ENCODE measurements at places on chromosomes 2 and 18. TPM values are rescaled to one million over a fixed set of nuclear protein-coding genes. Genes with fewer than 3 reads are reported as not detected.
A peak's percentile ranks its signal among the peaks of the same experiment; 100 is the strongest.

DNA sequence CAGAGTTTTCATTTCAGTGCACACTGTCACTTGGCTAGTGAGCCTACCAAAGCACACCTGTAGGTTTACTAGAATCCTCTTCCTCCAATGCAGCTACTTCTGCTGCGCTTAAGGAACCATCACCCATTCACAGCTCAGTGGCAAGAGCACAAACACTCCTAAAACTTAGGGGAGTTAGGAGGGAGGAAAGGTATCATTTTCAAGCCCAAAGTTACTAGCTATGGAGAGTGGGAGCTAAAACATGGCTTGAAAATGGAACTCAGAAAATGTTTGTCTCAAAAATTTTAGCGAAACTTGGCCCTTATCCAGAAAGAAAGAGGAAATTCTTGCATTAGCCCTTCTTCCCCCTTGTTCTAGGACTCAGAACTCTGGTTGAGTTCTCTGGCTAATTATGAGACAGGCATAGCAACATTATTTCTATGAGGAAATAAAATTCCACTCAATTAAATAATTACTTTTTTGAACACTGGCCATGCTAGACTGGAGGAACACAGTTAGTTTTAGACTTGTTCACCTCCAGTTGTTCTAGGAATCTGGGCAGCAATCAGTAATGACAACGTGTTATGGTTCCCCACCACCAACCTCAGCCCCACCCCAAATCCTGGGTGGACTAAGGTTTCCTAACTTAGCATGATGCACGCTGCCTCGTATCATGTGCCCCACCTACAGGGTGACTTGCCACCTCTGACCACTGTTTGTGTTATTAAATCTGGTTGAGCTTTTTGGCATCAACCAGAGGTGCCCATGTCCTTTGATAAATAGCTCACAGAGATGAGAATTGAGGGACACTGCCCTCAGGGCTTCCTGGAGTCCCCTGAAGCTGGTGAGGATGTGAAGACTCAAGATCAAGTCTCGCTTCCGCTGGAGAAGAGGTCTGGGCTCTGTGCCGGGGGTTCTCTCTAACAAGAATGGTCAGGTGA lies 32.8 kb downstream of the LPIN2 start:
- no peak for DNase-seq

CCL20 gene
- not detected for total RNA-seq

DNA sequence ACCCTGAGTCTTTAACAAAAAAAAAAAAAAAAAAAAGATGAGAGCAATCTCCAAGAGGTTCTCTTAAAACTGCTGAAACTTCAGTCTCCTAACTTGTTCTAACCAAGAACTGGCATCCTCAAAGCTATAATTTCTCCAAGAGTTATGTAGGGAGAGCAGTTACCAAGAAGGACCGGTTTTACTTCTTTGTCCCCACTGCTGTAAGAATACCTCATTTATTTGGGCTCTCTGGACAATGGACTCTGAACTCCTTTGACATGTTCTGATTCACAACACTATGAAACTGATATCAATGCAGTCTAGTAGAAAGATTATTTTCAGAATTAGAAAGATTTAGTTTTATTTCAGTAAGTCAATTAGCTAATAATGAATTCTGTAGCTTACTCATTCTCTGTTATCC lies 84.5 kb upstream of the DTNB start:
- DNase-seq, result no peak

GRCh38 chr2:75157435-75157834 lies 41.9 kb downstream of the TACR1 start:
- no peak for DNase-seq

DNA sequence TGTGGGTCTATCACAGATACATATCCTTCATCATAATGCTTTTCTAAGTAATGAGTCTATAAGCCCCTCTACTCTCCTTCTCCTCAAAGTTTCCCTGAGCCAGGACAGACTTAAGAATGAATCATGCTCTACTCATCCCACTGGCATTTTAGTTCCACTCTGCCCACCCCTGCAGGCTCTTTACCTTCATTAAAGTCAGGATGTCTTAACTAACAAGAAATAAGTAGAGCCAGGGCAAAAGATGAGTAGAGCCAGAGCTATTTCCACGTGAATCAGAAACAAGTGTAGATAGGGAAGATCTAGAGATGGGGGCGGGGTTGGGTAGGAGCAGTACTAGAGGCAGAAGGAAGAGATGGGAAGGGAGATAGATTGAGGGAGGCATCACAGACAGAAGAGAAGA lies 790.5 kb downstream of the RNF144A start:
- DNase-seq, result no peak

DNA sequence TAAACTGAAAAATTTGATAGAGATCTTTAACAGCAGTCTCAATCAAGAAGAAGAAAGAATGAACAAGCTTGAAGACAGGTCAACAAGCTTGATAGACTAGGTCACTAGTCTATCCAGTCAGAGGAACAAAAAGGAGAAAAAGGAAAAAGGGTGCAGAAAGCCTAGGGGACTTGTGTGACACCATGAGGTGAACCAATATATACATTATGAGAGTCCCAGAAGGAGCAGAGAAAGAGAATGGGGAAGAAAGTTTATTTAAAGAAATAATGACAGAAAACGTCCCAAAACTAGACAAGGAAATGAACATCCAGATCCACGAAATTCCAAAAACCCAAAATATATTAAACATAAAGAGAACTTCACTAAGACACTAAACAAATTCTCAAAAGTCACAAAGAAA lies 84.5 kb downstream of the VAPA start:
- no peak for DNase-seq

MOCOS gene
- total RNA-seq, result 0.40 TPM

- no peak for DNase-seq
Measured at GRCh38 chr2:6750411-6751158, 115.1 kb downstream of the CMPK2 start.

- peak; percentile 89 for DNase-seq
Measured at GRCh38 chr2:27754138-27754588, 17.4 kb upstream of the MRPL33 start.

- no peak for DNase-seq
Measured at GRCh38 chr2:231450548-231450989, 13.7 kb downstream of the NCL start.

DNA sequence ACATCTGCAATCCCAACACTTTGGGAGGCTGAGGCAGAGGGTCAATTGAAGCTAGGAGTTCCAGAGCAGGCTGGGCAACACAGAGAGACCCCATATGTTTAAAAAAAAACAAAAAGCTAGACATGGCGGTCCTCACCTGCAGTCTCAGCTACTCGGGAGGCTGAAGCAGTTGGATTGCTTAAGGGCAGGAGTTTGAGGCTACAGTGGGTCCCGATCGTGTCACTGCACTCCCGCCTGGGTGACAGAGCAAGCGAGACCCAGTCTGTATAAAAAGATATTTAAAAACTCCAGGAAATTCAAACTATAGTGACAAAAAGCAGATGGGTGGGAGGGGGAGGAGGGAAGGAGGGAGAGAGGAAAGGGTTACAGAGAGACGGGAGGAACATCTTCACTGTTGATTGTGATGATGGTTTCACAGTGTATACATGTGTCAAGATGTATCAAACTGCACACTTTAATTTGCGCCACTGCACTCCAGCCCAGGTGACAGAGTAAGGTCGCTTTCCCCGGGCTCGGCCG lies 942 bp upstream of the ZNF236 start:
- DNase-seq, result no peak

GRCh38 chr2:241255542-241256167 lies 59.8 kb downstream of the HDLBP start:
- DNase-seq, result no peak

DNA sequence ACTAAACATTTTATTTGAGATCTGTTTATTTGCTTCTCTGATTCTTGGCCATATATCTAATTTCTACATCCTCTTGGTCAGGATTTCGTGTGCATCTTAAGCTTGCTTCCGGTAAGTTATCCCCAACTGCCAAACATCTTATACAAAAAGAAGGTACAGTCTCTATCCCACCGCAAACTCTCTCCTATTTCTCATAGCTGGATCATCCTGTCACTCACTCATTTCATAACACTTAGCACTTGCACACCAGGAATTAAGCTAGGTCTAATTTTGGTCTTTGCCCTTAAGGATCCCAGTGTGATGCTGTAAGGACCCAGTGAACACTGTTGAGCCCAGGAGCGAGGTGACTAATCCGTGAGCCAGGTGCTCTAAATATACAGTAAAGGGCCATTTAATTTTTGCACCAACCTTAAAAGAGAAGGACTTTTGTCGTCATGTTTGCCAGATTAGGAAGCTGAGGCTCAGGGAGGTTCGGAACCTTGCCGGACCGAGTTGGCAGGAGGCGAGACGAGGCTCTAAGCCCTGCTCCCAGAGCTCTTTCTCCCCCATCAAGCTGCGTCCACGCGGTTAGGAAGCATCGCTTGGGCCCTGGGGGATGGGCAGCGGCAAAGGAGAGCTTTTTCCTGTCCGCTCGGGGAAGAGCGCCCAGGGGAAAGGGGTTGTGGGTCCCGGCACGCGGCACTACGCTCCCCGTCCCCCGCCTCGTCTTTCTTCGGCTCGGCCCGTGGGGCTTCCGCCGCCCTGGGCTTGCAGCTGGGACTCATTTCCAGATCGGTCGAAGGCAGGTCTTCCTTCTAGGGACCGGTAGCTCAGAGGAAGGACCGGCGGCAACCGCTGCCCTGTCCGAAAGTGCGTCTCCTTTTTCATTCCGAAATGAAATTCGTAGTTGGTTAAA lies 4.1 kb upstream of the ITPRIPL1 start:
- DNase-seq, result peak; percentile 52

DNA sequence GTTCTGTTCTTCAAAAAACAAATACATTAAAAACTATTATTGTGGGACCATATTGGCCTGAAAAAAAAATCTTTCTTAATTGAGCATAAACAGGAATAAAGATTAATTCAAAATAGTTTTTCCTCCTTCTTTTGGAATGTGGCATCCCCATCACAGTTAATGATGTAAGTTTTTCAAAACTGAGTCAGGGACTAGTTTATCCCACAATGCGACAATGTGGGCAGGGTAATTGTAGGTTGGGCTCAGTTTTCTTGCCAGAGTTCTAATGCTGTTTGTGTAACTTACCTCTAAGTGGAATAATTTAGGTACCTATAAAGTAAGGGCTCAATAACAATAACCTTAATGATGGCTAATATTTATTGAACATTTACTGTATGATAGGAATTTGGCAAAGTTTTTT lies 82.0 kb downstream of the PMS1 start:
- DNase-seq, result no peak

ERBB4 gene
- 11.5 TPM for total RNA-seq

- no peak for DNase-seq
Measured at GRCh38 chr2:9703701-9704221, 73.0 kb upstream of the YWHAQ start.

- DNase-seq, result no peak
Measured at GRCh38 chr2:73253400-73253799, 19.3 kb downstream of the CCT7 start.

DNA sequence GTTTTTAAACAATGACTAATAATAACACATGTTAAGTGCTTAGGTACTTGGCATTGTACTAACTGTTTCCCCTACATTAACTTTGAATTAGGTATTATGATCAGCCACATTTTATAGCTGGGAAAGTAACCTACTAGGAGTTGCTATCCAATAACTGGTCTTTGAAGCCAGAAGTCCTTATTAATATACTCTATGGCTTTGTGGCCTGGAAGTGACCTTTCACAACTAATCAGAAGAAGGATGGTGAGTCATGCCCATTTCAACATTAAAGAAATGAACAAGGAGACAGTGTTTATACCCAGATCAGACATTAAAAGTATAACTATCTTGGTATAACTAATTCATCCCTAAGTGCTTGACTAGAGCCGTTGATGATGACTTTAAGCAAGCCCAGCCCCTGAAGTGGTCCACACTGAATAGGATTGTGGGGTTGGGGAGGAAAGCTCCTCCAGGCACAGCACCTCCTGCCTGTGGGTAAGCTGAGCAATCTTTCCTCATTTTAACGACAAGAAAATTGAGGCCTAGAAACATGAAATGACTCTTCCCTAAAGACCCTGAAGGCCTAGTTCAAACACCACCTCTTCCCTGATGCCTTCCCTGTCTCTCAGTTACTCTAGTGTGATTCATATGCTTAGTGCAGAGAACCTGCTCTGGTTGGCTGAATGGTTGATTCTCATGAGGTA lies 71.6 kb upstream of the RFX8 start:
- no peak for DNase-seq

- DNase-seq, result no peak
Measured at GRCh38 chr2:144583741-144584453, 64.0 kb upstream of the ZEB2 start.

DNA sequence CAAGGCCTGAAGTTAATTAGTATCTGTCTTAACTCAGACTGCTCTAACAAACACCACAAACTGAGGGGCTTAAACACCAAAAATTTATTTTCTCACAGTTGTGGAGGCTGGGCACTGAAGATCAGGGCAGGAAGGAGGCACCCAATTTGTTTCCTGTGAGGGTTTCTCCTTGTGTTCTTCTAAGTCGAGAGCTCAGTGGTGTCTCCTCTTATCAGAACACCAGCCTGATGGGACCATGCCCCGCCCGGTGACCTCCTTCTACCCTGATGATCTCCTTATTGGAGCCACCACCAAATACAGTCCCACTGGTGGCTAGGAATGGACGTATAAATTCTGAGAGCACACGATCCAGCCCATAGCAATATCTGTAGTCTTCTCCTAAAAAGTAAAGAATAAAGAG lies 20.5 kb downstream of the TMEM18 start:
- no peak for DNase-seq

All from Right ventricle myocardium superior (tissue), 1 donor.